ENCODE measurements at places on chromosomes 2 and 18. TPM values are rescaled to one million over a fixed set of nuclear protein-coding genes. Genes with fewer than 3 reads are reported as not detected.

DYNAP gene
- not detected for total RNA-seq

DUSP19 gene
- 1.9 TPM for total RNA-seq

TUBA4B gene
- total RNA-seq: 0.29 TPM

SERPINB7 gene
- not detected for total RNA-seq

ANKRD30BL gene
- total RNA-seq: not detected

COL4A4 gene
- total RNA-seq: not detected

TMEM37 gene
- total RNA-seq: 23.7 TPM

CAPN14 gene
- total RNA-seq: not detected

ATP6V1B1 gene
- not detected for total RNA-seq

TEX44 gene
- total RNA-seq: not detected

KCTD1 gene
- total RNA-seq: 6.8 TPM

RFTN2 gene
- total RNA-seq: not detected

ALK gene
- not detected for total RNA-seq

UBR3 gene
- total RNA-seq: 31.6 TPM

DLX1 gene
- not detected for total RNA-seq

FBXO48 gene
- total RNA-seq: 0.59 TPM

ARHGEF33 gene
- total RNA-seq: not detected

RTP5 gene
- total RNA-seq: not detected

MC2R gene
- total RNA-seq: not detected

SRBD1 gene
- 23.9 TPM for total RNA-seq

SCG2 gene
- total RNA-seq: not detected

RIOK3 gene
- 39.6 TPM for total RNA-seq

HOXD9 gene
- total RNA-seq: not detected

TTC31 gene
- total RNA-seq: 28.3 TPM

SGPP2 gene
- total RNA-seq: not detected

ING5 gene
- 56.7 TPM for total RNA-seq

KCNK3 gene
- total RNA-seq: not detected

POTEF gene
- 1.9 TPM for total RNA-seq

TEX51 gene
- not detected for total RNA-seq

SAG gene
- total RNA-seq: not detected

EML6 gene
- 19.9 TPM for total RNA-seq

GALNT14 gene
- not detected for total RNA-seq

IL36RN gene
- not detected for total RNA-seq

EVA1A gene
- total RNA-seq: 55.9 TPM

TCF23 gene
- total RNA-seq: 0.04 TPM

ATOH8 gene
- total RNA-seq: 0.13 TPM

LRP2 gene
- total RNA-seq: 0.15 TPM

BBS5 gene
- total RNA-seq: 3.3 TPM

KCNG2 gene
- not detected for total RNA-seq

OSBPL6 gene
- total RNA-seq: 0.10 TPM

ALPP gene
- not detected for total RNA-seq

DSC2 gene
- 19.6 TPM for total RNA-seq

DIPK1C gene
- total RNA-seq: not detected

DSEL gene
- 0.06 TPM for total RNA-seq

INHA gene
- 4.1 TPM for total RNA-seq

TGFBRAP1 gene
- total RNA-seq: 27.0 TPM

MAPK4 gene
- not detected for total RNA-seq

UGT1A6 gene
- total RNA-seq: not detected

ZC3H8 gene
- total RNA-seq: 17.0 TPM

MSTN gene
- not detected for total RNA-seq

LIMS4 gene
- total RNA-seq: 1.1 TPM

ACVR1C gene
- 0.59 TPM for total RNA-seq

PARD6G gene
- 7.4 TPM for total RNA-seq

IL1RN gene
- total RNA-seq: 21.2 TPM
